ENCODE measurements at places on chromosomes 5 and 9.
A peak's percentile ranks its signal among the peaks of the same experiment; 100 is the strongest.

DNA sequence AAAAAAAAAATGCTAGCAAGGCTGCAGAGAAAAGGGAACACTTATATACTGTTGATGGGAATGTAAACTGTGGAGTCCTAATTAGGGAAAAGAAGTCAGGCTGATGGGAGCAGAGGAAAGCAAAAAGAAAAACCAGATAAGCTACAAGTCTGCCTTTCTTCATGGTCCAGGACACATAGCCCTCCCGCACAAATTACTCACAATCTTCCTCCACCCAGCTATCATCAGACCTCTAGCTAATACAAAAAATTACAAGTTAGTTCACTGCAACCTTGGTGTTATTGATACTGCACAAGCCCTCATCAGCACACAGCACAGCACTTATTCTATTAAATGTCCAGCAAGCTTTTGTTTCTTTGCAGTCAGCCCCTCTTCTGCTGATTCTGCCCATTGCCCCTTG lies 186.0 kb upstream of the ADRA1B start:
- no peak for DNase-seq

DNA sequence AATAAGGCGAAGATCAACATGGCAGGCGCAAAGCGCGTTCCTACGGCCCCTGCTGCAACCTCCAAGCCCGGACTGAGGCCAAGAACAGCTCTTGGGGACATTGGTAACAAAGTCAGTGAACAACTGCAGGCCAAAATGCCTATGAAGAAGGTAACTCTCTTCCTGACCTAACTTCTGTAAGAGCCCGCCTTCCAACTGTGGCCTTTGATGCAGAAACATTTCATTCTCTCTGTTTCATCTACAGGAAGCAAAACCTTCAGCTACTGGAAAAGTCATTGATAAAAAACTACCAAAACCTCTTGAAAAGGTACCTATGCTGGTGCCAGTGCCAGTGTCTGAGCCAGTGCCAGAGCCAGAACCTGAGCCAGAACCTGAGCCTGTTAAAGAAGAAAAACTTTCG lies 979 bp downstream of the CCNB1 start:
- no peak for DNase-seq

DNA sequence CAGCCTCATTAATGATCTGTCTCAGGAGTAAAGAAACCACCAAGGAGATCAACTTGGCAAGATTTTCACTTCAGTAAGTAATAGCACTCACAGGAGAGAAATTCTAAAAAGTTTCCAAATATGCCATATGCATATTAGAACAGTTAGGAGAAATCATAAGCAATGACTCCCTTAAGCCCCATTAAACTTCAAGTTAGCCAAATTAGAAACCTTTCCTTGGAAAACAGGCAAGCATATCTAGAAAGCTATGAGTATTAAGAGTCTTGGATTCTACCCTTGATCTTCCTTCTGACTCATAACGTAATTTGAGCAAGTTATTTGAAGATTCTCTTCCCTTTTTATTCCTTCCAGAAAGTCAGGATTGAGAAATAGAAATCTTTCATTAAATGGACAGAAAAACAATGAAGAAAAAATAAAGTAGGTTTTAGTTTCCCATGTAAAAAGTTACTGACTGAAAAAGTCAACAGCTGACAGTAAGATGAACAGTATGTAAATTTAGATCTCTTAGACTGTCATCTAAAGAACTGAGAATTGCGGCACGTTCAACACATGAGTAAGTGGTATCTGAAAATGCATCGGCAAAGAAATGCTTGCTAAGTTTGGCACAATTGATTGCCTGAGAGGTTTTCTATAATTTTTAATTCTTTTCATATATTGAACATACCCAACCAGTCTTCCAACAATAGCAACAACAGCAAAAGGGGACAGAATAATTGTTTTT lies 565.7 kb upstream of the FTMT start:
- DNase-seq, result no peak

GRCh38 chr9:129574911-129575585 lies 45.9 kb downstream of the C9orf50 start:
- DNase-seq, result no peak

- DNase-seq, result peak; percentile 91
Observed at GRCh38 chr5:111755942-111756381, 1.0 kb downstream of the NREP start.

DNA sequence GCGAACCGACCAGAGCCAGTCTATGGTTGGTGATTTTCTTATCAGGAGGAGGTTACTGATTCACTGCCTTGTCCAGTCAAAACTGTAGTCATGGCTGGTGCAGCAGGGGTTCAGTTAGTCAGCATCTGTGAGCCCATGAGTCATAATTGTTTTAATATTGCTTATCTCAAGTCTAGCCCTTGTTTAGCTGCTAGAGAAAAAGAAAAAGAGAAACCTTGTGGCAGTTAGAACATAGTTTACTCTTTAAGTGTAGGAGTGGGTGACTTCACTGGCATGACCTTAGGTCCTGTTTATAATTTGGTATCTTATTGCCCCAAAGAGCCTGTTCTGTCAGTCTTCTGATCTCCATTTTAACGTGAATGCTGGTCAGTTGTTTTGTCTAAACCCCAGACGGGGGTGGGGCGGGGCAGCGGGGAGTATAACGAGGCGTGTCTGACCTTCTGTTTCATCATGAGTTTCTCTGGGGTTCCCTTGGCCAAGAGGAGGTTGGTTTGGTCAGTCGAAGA lies 76.9 kb upstream of the NFIL3 start:
- DNase-seq, result no peak

GRCh38 chr5:157519579-157520253 lies 55.9 kb downstream of the ADAM19 start:
- no peak for DNase-seq

GRCh38 chr5:91382530-91383026 lies 539 bp downstream of the ARRDC3 start:
- peak; percentile 55 for DNase-seq

- no peak for DNase-seq
Observed at GRCh38 chr5:124059200-124059599, 547.2 kb downstream of the CSNK1G3 start.

DNA sequence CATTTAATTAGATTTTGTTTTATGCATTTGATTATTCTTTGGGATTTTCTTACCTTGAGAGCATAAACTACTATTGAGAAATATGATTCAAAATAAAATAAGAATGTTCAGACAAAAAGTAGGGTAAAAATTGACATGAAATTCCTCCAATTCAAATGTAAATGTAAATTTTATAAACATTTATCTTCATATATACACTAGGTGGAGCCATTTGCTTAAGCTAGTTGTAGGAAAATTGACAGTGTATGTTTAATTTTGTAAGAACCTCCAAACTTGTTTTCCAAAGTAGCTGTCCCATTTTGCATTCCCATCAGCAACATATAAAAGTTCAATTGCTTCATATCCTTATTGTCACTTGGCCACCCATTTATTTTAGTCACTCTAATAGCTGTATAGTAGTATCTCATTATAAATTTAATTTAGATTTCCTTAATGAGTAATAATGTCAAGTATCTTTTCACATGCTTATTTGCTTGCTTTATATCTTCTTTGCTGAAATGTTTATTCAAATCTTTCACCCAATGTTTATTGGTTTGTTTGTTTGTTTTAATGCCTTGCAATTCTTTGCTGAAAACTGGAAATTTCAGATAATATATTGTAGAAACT lies 37.6 kb upstream of the SLCO6A1 start:
- peak; percentile 38 for DNase-seq

GRCh38 chr9:26326563-26326962 lies 566.0 kb downstream of the CAAP1 start:
- DNase-seq, result peak; percentile 57

GRCh38 chr5:68739752-68740151 lies 354.1 kb upstream of the SLC30A5 start:
- DNase-seq, result no peak

- peak; percentile 84 for DNase-seq
Observed at GRCh38 chr9:22446589-22446949, at the start of gene DMRTA1. Gene DMRTA1 (plus strand): TSS chr9:22446824. CDS start chr9:22447066, 242 bp downstream.

DNA sequence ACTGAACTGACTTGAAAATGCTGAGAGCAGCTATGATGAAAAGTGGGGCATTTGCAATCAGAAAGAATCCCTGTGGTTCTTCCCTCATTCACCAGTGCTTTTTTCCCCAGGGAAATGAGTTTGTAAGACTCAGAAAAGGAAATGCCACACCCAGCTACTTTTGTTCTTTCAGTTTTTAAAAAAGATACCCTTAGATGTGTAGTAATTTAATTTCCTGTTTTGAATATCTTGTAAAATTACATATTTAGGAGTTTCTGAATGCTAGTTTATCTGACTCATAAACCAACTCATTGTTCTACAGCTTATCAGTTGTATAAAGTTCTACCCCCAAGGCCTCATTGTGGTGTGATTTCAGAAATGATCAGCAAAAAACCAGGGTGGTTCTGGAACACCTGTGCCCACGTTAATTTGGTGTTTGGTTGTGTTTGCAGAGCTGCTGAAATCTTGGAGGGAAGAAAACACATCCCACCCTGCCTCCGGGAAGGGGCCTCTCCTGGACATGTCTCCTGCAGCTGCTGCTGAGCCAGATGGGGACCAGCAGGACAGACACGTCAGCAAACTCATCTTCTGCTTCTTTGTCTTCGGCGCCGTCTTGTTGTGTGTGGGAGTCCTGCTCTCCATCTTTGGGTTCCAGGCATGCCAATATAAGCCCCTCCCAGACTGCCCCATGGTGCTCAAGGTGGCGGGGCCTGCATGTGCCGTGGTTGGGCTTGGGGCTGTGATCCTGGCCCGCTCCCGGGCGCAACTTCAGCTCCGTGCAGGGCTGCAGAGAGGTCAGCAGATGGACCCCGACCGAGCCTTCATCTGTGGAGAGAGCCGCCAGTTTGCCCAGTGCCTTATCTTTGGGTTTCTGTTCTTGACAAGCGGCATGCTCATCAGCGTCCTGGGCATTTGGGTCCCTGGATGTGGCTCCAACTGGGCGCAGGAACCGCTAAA lies 2.8 kb downstream of the TMEM171 start:
- no peak for DNase-seq

DNA sequence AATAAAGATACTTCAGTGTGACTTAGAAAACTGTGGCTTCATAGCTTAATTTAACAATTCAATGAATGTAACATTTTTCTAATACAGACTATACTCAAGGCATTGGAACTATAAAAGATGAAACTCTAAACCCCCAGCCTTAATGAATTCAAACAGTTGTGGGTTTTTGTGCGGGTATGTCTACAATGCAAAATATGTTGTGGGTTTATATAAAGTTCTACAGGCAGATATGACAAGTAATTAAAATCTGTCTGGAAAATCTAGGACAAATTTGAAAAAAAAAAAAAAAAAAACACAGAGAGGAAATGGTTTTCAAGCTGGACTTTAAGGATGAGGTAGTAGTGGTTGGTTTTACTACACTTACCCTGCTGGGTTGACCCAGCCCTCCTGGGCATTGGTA lies 467.5 kb upstream of the TLE4 start:
- DNase-seq, result no peak

DNA sequence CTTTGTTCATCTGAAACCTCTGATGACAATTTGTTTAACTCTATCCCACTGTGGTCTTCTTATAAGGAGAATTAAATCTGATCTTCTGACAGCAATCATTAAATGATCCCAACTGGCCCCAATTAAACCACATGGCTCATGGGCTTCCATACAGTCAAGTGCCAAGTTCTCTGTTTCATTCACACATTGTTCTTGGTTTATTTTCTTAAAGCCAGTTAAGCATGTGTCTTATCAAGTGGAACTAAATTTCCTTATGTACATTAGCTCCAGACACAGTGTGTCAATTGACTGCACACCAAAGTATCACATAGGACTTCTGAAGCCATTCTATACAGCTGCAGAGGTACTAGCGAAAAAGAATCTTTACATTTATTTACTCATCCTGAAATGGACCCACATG lies 51.2 kb downstream of the MEF2C start:
- DNase-seq, result no peak

DNA sequence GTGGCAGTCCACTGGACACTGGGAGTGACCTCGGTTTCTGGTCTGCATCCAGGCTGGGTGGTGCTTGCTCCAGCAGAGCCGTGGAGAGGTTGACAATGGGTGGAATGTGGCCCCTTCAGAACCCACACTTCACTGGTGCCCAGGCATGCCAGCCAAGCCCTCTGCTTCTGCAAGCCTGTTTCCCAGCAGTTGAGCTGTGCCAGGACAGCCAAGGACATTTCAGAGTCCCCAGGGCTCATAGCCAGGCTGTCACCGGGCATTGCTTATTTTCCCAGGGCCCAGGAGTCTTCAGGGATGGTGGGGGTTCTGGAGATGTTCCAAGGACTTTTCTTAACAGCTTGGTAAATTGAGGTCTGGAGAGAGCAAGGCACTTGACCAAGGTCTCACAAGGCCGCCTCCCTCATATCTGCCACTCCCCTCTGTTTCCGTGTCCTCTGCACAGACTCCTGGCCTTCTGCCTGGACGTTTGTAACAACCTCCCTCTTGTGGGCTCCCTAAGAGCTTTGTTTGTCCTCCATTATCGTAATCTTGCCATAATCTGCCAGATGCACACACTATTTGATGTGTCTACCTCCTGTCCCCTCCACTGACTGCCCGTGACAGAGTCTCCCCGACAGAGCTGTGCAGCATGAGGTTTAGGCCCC lies 3.8 kb upstream of the NDST1 start:
- no peak for DNase-seq

- DNase-seq, result no peak
Observed at GRCh38 chr9:120385606-120386389, 194.2 kb downstream of the CDK5RAP2 start.

DNA sequence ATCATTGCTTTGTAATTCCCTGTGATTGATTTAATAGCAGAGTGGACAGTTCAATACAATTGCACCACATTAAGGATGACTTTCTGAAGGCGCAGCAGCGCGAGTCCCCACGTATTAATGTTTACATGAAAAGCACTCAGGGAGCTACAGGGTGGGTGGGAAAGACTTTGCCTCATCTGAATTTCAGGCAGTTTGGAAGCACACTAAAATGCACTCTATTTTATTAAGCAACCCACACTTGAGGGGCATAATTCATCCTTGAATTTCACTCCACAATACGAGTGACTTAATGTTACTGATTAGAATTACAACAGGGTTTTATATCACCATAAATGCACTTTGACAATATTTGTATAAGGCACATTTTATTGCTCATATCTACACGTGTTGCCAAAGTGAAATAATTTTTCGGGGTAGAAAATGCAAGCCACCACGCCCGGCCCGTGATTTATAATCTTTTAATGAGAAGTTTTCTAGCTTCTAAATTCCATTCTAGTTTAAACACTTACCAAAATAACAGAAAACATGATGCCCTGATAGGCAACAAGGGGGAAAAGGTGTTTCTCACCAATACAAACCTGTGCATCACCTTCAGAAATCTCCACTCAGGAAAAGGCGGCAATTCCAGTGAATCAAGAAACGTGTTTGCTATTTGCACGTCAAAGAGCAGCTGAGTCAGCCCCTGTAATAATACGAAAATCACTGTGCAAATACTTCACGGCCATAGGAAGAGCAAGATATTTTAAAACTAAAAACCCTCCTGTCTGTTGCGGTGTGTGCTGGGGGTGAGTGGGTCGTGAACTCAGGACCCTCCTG lies 40.5 kb downstream of the IRX4 start:
- no peak for DNase-seq

DNA sequence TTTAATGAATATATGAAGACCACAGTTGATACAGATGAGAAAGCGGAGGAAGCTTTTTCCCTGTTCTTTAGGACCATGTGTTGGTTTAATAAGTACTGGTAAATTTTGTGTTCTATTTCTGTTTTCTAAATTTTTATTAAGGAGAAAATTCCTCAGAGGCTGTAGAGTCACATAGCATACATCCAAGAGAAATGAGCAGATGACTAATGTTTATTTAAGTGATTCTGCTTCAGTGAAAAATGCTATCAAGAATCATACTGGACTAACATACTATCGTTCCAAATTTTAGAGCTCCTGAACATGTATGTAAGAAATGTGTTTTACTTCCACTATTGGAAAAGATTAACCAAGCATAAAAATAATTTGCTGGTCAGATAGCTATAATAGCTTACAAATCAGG lies 115.0 kb downstream of the KIAA1958 start:
- DNase-seq, result no peak

- peak; percentile 38 for DNase-seq
Observed at GRCh38 chr5:39148983-39149534, 70.3 kb downstream of the FYB1 start.

All from lung (tissue), 17 donors.